Aortic smooth muscle cell (primary cell): ENCODE measurements at places on chromosomes 3 and 15. TPM values are rescaled to one million over a fixed set of nuclear protein-coding genes. Genes with fewer than 3 reads are reported as not detected.

LYSMD4 gene
- total RNA-seq: 8.9 and 10.7 TPM in 2 replicates

CRABP1 gene
- not detected in 2 replicates for total RNA-seq

HPS3 gene
- total RNA-seq: 25.9 and 28.7 TPM in 2 replicates

SLC15A2 gene
- total RNA-seq: 0.25 and 0.40 TPM in 2 replicates

LRTM1 gene
- total RNA-seq: not detected in 2 replicates

TUSC7 gene
- not detected in 2 replicates for total RNA-seq

ATP13A3 gene
- 647 and 681 TPM in 2 replicates for total RNA-seq

FAM3D gene
- total RNA-seq: 0.13 and 0.19 TPM in 2 replicates

ZNF80 gene
- 0.06 TPM in 1 of 2 replicates, not detected in the other for total RNA-seq

PYGO1 gene
- 4.4 and 7.0 TPM in 2 replicates for total RNA-seq

ATP10A gene
- 2.8 and 4.9 TPM in 2 replicates for total RNA-seq

AHSG gene
- total RNA-seq: not detected in 2 replicates

PLSCR5 gene
- not detected in 2 replicates for total RNA-seq

TRIM42 gene
- not detected in 2 replicates for total RNA-seq

CD200R1 gene
- total RNA-seq: 0.06 TPM in 1 of 2 replicates, not detected in the other

GOLGA6B gene
- not detected in 2 replicates for total RNA-seq
